ENCODE measurements at places on chromosomes 7 and 10. TPM values are rescaled to one million over a fixed set of nuclear protein-coding genes. Genes with fewer than 3 reads are reported as not detected.

DNA sequence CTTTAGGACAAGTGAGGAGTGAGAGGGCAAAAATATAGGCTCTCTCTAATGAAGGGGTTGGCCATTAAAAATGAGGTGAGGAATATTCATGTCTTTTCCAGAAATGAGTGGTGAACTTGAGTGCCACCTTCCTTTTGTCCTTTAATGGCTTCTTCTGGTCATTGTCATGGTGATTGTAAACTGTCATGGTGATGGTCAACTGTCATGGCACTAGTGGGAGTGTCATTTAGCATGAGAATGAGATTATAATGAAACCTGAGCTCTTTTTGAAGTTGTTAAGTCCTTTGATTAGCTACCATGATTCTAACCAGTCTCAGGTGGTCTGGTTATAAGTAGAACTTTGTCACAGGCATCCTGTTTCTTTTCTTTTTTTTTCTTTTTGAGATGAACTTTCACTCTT lies 524.4 kb downstream of the NEBL start:
- no peaks in the 10 kb centered on the region for H3K36me3 ChIP-seq
- DNase-seq, result no peak
- no peaks in the 10 kb centered on the region for H3K4me1 ChIP-seq
- H3K4me3 ChIP-seq, result no peak overlapping the region

DNA sequence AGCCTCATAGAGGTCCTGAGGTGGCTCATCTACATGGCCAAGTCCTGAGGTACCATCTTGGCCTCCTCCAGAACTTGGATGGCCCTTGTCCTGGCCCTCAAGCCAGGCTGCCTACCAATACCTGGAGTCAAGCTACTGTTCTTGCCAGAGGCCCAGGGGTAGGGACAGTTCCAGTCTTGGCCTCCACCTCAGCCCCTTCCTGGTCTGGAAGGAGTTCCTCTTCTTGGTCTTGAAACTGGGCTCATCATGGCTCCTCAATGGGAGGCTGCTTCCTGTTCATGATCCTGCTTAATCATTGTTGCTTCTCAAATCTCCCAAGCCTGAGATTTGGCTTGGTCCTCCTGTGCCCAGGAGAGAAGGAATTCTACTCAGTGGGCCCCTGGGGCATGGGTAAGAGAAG lies 3.9 kb downstream of the HPS6 start:
- DNase-seq, result no peak
- H3K36me3 ChIP-seq, result peaks cover 4% of the 10 kb centered on the region
- peaks cover 9% of the 10 kb centered on the region for H3K4me1 ChIP-seq
- no peak overlapping the region for H3K27ac ChIP-seq
- H3K27me3 ChIP-seq, result no peaks in the 10 kb centered on the region

- DNase-seq, result no peak
- no peaks in the 10 kb centered on the region for H3K27me3 ChIP-seq
- H3K36me3 ChIP-seq, result no peaks in the 10 kb centered on the region
- no peak overlapping the region for H3K4me3 ChIP-seq
- H3K27ac ChIP-seq, result no peak overlapping the region
These were observed 13.7 kb upstream of the ZNF248 start for GRCh38 chr10:37871143-37871542.

DNA sequence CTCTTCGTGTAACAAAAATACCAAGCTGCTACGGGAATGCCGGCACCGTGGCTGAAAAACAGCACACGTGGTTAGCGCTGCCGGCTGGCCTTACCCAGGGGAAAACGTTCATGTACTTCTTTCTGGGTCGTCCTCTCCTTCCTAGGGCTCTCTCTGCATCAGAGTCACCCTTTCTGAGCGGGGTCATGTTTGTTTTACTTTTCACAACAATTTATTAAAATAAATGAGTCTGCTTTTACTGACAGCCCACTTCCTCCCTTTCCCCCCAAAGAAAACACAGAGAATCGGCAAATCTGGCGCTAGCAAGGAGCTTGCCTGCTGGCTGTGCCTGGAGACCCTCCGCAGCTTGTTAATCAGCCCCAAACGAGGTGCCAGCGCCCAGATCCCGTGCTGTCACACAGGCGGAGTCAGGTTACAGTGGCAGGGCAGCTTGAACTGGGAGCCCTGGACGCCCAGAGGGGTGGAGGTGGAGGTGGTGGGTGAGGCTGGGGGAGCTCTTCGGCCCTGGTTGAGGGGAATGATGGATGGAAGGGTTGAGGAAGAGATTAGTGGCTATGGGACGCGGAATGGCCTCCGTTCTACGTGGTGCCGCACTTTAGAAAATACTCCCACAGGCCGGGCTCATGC lies 162.2 kb upstream of the TNS3 start:
- H3K27me3 ChIP-seq, result no peaks in the 10 kb centered on the region
- peak; percentile 30 for DNase-seq
- H3K4me1 ChIP-seq, result peaks cover 7% of the 10 kb centered on the region
- no peak overlapping the region for H3K4me3 ChIP-seq

GRCh38 chr7:44431091-44431608 lies 59.3 kb downstream of the NUDCD3 start:
- no peak overlapping the region for H3K27ac ChIP-seq
- H3K36me3 ChIP-seq, result peaks cover 3% of the 10 kb centered on the region
- no peaks in the 10 kb centered on the region for H3K27me3 ChIP-seq
- no peak overlapping the region for H3K4me3 ChIP-seq

- DNase-seq, result no peak
- H3K36me3 ChIP-seq, result no peaks in the 10 kb centered on the region
- H3K4me3 ChIP-seq, result no peak within 1 kb of the TSS
- no peak within 1 kb of the TSS for H3K27ac ChIP-seq
- H3K4me1 ChIP-seq, result peaks cover 7% of the 10 kb centered on the region
These were observed at the start of gene MLXIPL for GRCh38 chr7:73623798-73624668. TSS of gene MLXIPL (minus strand) at chr7:73624522. CDS start at chr7:73624492, 30 bp downstream.

DNA sequence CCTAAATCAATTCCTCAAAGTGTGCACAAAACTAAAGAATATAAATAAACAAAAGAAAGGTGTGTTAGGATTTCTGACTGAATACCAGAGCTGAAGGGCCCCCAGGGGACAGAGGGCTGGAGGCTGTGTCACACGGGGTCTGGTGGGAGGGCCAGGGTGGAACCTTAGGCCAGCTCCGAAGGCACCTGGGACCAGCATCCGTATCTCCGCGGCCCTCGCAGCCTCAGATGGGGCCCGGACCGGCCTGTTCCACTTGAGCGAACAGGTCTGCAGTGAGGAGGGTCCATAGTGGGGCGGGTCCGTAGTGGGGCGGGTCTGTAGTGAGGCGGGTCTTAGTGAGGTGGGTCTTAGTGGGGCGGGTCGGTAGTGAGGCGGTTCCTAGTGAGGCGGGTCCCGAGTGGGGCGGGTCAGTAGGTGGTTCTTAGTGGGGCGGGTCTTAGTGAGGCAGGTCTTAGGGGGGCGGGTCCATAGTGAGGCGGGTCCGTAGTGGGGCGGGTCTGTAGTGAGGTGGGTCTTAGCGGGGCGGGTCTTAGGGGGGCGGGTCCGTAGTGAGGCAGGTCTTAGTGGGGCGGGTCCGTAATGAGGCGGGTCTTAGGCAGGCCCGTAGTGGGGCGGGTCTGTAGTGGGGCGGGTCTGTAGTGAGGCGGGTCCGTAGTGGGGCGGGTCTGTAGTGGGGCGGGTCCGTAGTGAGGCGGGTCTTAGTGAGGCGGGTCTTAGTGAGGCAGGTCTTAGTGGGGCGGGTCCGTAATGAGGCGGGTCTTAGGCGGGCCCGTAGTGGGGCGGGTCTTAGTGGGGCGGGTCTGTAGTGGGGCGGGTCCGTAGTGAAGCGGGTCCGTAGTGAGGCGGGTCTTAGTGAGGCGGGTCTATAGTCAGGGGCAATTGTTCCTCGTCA lies 15.1 kb downstream of the GPR146 start:
- H3K27me3 ChIP-seq, result no peaks in the 10 kb centered on the region
- no peak overlapping the region for H3K27ac ChIP-seq
- H3K36me3 ChIP-seq, result no peaks in the 10 kb centered on the region
- H3K4me1 ChIP-seq, result no peaks in the 10 kb centered on the region

DNA sequence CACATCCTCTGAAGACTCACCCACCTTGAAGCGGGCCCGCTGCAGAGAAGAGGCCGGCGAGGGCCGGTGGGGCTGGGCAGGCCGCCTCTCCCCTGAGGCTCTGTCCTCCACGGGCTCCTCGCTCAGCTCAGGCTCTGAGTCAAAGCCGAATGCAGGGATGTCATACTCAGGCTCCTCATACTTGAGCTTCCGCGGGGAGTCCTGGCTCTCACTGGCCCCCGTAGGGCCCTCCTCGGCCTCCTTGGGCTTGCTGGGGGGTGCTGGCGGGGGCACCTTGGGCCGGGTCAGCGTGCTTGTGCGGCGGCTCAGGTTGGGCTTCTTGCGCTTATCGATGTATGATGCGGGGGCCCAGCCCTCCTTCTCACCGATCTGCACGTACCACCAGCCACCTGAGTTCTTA lies 109.9 kb downstream of the NEURL1 start:
- H3K27me3 ChIP-seq, result no peaks in the 10 kb centered on the region
- no peaks in the 10 kb centered on the region for H3K4me1 ChIP-seq
- H3K27ac ChIP-seq, result no peak overlapping the region

DNA sequence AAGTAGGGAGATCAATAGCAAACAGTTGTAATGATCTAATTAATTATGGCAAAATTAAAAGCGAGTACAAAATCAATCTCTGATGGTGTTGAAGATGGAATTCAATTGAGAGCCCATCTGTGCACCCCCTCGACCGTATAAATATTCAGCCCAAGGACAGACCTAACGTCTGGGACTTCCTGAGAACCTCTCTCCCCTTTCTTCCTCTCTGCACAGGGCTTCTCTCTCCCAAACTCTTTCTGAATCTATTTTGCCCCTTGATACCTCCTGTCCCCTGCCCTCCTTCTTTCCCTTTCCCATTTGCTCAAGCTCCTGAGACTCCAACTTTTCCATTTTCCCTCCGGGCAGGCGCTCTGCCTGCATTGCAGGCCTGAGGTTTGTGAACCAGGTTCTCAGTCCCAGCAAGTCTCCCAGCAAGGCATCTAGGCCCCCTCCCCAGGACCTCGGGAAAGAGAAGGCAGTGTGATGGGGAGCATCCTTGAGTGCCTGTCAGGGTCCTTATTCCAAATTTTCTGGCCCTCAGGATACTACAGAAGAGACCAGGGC lies 8.5 kb upstream of the PAX2 start:
- H3K4me1 ChIP-seq, result no peaks in the 10 kb centered on the region
- H3K36me3 ChIP-seq, result no peaks in the 10 kb centered on the region
- H3K27ac ChIP-seq, result no peak overlapping the region
- DNase-seq, result no peak
- H3K4me3 ChIP-seq, result no peak overlapping the region

GRCh38 chr10:103451091-103451813 lies 918 bp downstream of the CALHM2 start:
- peak overlapping the region; percentile 44 for H3K4me3 ChIP-seq
- no peaks in the 10 kb centered on the region for H3K27me3 ChIP-seq
- no peak overlapping the region for H3K27ac ChIP-seq

GRCh38 chr10:49113741-49114141 lies 1.6 kb downstream of the VSTM4 start:
- no peak overlapping the region for H3K27ac ChIP-seq
- no peak overlapping the region for H3K4me3 ChIP-seq
- H3K27me3 ChIP-seq, result no peaks in the 10 kb centered on the region
- H3K36me3 ChIP-seq, result no peaks in the 10 kb centered on the region
- peaks cover 7% of the 10 kb centered on the region for H3K4me1 ChIP-seq

DNA sequence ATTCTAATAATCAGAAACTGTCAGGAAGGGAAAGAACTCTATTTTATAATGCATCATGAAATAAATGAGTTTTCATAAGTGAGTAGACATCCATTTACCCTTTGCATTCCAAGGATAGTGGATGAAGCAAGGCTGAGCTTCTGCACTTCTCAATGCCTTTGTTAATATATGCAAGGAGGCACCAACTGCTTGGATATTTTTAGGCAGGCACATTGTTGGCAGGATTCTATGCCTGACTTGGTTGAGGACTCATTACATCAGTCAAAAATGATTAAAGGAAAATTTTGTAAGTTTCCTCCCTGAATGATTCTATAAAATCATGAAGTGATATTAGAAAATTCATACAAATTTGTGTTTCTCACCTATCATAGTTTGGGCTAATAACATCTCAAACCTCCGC lies 612.2 kb upstream of the POM121L12 start:
- no peak overlapping the region for H3K27ac ChIP-seq
- no peaks in the 10 kb centered on the region for H3K27me3 ChIP-seq
- no peaks in the 10 kb centered on the region for H3K4me1 ChIP-seq
- no peak overlapping the region for H3K4me3 ChIP-seq

GRCh38 chr7:128322040-128322643 lies 21.6 kb downstream of the RBM28 start:
- no peaks in the 10 kb centered on the region for H3K27me3 ChIP-seq
- peak; percentile 28 for DNase-seq
- H3K27ac ChIP-seq, result no peak overlapping the region
- no peaks in the 10 kb centered on the region for H3K4me1 ChIP-seq

DNA sequence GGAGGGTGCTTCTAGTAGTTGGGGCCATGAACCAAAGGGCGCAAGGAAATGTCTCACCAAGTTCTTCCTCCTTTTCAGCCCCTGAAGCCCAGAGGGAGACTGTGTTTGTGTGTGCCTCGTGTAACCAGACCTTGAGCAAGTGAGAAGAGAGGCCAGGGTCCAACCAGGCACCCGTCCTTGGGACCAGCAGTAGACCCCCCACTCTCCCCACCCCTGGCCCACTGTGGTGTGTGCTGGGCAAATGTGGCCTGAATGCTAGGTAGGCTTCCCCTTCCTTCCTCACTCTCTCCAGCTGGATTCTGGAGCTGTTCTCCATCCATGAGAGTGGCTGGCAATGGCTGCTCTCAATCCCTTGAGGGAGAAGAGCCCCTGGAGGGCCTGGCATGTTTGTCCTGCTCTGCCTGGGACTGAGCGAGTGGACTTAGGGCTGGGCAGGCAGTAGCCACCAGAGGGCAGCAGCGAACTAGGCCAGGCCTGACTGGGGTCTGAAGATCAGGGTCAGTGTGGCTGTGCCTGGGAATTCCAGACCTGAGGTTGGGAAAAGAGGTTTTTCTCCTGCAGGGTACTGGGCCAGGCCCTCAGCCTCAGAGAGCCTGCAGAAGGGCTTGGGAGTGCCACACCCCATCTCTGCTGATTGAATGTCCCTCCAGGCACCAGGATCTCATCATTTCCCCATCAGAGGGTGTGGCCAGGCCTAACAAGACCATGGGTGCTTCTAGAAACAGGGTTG lies 12.5 kb downstream of the SFRP5 start:
- H3K27me3 ChIP-seq, result no peaks in the 10 kb centered on the region
- H3K27ac ChIP-seq, result no peak overlapping the region
- H3K4me1 ChIP-seq, result no peaks in the 10 kb centered on the region
- peaks cover 8% of the 10 kb centered on the region for H3K36me3 ChIP-seq
- no peak overlapping the region for H3K4me3 ChIP-seq

Gene STAM
- 43.0 TPM for total RNA-seq

Gene CALML5
- not detected for total RNA-seq

Gene GIMAP1
- not detected for total RNA-seq

Gene ZNF22
- total RNA-seq, result 10.9 TPM

Gene CYP2C18
- not detected for total RNA-seq

Gene CDH23
- not detected for total RNA-seq

Gene WDR86
- total RNA-seq, result 2.5 TPM

Gene CLRN3
- not detected for total RNA-seq

Gene HECW1
- 3.3 TPM for total RNA-seq

Gene TFPI2
- total RNA-seq, result 66.2 TPM
